Activated T-helper 17 cell treated with anti-CD3 and anti-CD28 coated beads, Interleukin-2, amount 50 U/mL, for 72 hours (primary cell): ENCODE measurements at places on chromosomes 7 and 10. TPM values are rescaled to one million over a fixed set of nuclear protein-coding genes. Genes with fewer than 3 reads are reported as not detected.

Gene HOXA4
- total RNA-seq = 0.26 TPM

Gene GRID2IP
- total RNA-seq = 0.32 TPM

DNA sequence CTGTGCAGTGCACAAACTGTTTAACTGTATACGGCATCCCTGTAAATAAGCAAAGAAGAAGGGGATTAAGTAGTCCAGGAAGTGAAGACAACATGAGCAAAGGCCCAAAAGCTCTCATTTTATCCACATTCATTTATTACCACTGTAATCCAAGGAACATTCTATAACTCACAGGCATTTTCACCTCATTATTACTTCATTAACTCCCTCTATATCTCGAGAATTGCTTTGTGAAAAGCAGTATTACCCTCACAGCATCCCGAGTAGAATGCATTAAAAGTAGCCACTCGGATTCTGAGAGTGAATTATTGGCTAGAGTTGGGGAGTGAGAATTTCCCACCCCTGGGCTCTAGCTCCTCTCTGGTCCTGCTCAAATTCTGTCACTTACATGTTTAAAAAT, 51.0 kb upstream of the CHCHD3 start:
- ATAC-seq = no peak

DNA sequence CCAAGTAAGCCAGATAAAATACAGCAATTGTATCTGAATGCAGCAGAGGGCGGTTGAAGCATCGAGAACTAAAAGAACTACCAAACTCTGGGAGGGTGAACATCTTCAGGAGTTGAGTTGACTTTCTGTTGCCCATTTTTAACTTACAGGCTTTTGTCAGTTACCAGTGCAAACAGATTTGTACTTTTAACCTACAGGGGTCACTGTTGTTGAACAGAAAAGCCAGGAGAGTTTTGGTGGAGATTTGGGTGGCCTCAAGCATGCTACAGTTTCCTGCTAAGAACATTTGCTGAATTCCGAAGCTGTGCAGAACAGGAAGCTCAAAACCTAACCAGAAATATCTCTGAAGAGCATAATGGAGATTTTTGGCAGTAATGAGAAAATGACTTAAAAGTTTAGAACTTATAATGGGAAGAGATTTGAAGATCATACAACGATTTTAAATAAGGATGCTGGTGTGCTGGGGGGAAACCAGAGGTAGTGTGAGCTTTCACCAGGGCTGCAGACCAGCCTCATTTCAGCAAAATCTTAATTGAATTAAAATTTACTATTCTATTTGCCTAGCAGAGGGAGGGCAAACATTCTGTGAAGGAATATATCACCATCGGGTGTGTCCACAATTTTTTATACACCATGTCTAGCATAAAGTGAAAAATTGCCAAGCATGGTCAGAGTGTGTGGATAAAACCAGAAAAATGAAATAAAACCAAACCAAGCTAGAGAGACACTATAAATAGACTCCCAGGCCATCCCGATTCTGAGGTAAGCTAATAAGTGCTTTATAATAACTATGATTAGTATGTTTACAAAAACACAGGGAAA, 208.6 kb upstream of the CCDC6 start:
- no peak for ATAC-seq

- no peak for ATAC-seq
These were observed 326.6 kb downstream of the ADARB2 start for GRCh38 chr10:1410469-1411395.

Gene COL1A2
- not detected for total RNA-seq

- ATAC-seq = no peak
These were observed 68.2 kb upstream of the RPA3 start for GRCh38 chr7:7786595-7786994.
